ENCODE measurements at places on chromosomes 1 and 21.

DNA sequence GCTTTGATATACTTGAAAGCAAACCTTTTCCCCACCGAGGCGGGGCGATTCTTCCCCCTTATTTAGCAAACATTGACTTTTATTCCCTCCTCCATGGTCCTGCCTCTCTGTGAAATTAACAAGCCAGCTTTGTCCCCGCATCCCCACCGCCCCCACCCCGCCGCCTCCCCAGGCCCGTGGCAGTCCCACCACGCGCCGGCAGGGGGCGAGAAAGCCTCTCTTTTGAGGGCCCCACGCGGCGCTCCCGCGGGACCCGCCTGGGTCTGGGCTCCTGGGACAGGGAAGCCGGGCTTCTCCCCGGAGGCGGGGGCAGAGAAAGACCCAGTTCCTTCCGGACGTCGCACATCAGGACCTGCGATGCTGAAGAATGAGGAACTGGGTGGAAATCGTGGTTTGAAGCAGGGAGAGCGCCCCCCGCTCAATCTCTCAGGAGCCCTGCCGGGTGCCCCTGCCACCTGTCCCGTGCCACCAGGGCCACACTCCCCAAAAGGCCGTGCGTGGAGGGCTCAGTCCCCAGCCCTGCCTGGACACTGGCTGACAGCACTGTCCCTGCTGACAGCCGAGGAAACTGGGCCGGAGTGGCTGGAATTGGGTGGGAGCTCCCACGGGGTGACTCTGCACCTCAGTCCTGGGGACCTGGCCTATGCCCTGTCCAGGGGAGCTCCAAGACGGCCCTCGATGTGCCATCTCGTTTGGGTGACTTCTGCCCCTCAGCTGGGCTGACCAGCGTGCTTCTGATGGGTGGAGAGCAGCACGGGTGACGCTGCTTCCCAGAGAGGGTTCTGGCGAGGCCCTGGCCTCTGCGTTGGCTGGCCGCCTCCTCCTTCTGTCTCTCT, 8.6 kb upstream of the ACTRT2 start:
- no peak for DNase-seq

DNA sequence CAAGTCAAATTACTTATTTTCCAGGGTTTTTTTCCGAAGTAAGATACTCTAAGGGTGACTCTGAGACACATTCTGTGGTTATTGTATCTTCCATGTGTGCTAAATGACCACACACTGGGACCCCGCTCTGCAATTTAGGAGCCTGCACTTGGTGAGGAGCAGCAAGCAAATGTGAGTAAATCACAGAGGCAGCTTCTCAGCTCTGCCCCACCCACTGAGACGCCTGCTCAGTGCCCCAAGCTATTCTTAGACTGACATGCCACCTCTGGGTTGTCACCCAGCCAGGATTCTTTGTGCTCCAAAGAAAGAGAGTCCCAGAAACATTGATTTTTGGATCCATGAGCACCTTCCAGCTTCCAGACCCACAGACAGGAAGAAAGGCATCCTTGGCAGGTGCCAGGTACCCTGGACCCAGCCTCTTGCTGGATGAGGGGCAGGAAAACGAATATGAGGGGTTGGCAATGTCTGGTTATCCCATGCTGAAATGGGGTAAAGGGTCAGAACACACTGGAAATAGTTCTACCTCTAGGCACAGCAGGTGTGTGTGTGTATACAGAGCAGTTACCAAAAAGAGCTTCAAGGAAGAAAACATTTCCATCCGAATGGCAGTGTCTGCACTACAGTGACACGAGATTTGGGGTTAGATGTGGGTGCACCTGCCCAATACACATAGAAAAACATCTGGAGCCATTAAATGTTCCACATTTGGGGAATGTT, 41.2 kb downstream of the TNR start:
- no peak for DNase-seq

DNA sequence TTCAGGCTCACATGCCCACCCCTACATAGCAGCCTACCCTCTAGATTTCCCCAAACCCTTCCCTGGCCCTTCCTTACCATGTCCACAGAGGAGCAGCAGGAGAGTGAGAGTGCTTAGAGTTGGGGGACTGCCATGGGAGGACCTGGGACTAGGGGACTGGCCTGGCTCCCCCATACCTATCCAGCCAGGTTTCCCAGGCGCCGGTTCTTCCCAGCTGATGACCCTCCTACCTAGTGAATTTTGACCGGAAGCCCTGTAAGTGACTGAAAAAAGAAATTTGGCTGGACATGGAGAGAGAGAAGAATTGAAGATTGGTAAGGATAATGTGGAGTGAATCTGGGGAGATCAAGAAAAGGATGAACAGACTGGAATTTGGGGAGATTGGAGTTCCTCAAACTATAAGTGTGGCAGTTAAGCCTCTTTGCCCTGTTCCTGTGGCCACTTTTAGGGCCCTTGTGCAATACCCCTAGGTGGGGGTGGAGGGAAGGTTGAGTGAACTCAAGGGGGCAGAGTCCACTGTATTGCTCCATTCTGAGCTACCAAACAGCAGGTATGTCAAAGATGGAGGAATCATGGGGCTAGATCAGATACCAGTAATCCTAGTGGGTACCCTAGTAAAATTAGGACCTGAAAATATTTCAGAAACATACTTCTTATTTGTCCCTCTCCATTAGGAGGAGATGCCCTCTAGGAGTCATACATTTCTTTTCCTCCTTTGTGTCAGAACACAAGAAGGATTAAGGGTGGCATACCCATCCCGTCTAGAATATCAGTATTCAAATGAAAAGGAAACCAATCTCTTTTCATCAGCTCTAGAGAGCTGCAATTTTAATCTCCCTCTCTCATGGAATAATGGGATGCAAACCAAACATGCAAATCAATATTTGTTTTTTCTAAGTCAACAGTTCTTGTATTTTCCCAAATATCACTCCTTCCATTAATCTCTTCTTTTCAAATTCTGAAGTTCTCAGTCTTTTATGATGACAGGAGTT, 1.2 kb downstream of the HJV start:
- DNase-seq: no peak

DNA sequence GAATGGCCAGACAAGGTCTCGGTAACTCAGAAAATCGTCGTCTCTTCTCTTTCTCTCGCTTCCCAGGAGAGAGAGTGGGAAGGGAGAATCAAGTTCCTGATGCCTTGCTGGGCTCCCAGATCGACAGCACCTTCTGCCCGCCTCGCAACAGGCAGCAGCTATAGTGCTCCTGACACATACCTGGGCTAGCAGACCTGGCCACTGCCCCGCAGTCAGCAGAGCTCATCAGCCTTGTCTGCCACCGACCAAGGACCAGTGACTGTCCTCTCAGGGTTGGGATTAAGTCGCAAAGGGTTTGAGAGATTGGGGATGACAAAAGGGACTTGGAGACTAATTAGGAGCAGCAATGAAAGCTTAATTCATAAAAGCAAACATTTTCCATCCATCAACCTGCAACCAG, 4.1 kb downstream of the RUNX3 start:
- no peak for DNase-seq

DNA sequence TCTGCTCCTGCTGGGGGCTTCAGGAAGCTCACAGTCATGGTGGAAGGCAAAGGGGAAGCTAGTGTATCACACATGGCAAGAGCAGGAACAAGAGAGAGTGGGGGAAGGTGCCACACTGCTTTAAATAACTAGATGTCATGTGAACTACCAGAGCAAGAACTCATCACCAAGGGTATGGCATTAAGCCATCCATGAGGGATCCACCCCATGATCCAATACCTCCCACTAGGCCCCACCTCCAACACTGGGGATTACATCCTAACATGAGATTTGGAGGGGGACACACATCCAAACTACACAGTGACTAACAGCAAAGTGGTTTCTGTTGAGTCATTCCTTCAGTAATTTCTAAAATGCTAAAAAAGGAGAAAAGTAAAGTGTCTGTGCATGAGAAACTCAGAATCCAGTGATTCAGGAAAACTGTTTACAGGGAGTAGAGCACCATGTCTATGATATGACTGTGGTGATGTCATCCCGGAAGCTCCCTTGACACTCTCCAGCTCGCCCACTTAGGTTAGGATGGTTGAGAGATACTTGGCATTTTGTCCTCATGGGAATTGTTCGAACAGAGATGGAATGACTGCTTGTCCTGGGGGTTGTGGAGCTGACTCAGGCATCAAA, 50.3 kb downstream of the CHD1L start:
- no peak for DNase-seq

DNA sequence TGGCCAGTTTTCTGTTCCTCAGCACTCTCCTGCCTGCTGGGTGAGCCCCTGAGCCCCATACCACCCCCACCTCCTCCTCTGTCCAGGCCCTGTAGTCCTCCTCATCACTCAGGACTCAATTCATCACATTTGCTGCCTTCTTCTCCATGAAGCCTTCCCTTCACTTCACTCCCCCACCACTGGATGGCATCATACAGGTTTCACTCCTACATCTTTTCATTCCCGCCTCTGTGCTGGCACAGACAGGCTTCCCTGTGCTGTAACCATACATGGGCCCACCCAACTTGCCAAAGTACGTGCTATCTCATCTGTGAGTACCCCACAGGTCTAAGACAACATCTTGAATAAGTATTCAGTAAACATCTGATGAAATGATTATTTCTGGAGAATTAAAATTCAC, 56.9 kb downstream of the SLC45A1 start:
- DNase-seq: no peak
